ENCODE measurements at places on chromosomes 16 and 17.
A peak's percentile ranks its signal among the peaks of the same experiment; 100 is the strongest.

DNA sequence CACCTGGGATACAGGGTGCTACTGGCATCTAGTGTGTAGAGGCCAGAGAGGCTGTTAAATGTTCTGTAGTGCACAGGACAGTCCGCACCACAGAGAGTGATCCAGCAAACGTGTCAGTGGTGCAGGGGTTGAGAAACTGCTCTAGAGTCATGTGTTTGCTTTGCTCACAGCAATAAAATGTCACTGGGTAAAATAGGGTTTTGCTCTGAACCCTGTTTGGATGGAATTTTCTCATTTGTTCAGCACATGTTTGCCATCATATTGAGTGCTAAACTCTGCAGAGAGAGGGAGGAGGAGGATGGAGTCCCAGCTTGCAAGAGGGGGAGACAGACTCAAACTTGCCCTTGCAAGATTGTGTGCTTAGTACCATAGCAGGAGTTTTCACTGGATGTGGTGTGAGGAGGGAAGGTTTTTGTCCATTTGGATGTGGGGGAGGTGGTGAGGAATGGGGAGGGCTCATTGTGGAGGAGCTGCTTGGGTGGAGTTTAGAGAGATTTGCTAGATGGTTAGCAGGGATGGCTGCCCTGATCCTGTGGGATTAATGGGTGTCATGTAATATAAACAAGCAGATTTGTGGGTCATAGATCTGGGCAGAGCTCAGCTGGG lies 11.8 kb downstream of the PLCG2 start:
- no peak overlapping the region for H3K27ac ChIP-seq
- H3K4me1 ChIP-seq, result no peaks in the 10 kb centered on the region

DNA sequence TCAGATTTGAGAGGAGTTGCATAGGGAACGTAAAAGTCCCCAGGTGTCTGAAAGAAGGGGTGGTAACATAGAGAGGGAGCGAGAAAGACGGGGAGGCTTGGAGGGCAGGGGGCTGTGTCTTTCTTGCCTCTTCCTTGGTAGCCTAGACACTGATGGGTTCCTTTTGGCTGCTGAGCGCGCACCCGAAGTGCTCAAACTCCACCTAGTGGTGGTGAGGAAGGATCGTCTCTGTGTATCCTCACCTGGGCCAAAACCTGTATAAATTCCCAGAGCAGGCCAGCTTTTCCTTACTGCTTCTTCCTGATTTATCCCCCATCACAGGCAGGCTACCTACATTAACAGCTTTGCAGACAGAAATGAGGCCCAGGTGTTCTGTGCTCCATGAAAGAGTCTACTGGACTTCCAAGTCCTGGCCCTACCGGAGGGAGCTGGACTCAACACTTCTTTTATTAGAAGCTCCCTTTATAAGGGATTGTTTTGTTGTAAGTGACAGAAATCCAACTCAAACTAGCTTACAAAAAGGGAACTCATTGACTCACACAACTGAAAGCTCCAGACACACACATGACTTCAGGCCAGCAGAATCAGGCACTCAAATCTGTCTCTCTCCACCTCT lies 5.5 kb upstream of the SLC25A35 start:
- H3K36me3 ChIP-seq, result no peaks in the 10 kb centered on the region
- DNase-seq, result no peak
- H3K4me3 ChIP-seq, result no peak overlapping the region
- H3K27ac ChIP-seq, result no peak overlapping the region

DNA sequence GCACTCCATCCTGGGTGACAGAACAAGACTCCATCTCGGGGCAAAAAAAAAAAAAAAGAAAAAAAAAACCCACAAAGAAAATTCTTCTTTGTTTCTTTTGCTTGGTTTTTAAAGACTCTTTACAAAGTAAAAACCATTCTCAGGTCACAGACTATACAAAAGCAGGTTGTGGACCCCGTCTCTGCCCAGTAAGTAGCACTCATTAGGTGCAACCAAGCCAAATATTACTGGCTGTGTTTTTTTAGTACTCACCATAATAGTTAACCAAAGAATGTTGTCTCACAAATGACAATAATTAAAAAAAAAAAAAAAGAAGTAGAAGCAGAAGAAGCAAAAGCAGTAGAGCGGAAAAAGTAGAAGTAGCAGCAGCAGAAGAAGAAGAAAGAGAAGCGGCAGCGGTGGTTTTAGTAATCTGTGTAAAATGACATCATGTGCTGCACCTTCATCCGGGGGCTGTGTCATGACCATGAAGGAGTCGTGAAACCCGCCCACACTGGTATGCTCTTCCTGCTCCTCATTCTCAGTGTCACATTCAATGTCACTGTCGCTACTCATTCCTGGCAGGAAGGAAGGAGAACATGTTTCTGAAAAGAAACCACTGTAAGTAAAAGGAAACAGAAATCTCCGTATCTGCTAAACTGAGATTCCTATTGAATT lies 105.4 kb downstream of the TRIM37 start:
- H3K4me3 ChIP-seq, result peak overlapping the region; percentile 21
- no peaks in the 10 kb centered on the region for H3K27me3 ChIP-seq
- no peak overlapping the region for H3K27ac ChIP-seq
- no peaks in the 10 kb centered on the region for H3K36me3 ChIP-seq
- no peak for DNase-seq

GRCh38 chr16:26015776-26016175 lies 324.0 kb downstream of the HS3ST4 start:
- no peak overlapping the region for H3K4me3 ChIP-seq
- no peaks in the 10 kb centered on the region for H3K27me3 ChIP-seq
- DNase-seq, result no peak
- no peaks in the 10 kb centered on the region for H3K4me1 ChIP-seq
- H3K27ac ChIP-seq, result no peak overlapping the region

- H3K4me3 ChIP-seq, result no peak overlapping the region
- H3K36me3 ChIP-seq, result no peaks in the 10 kb centered on the region
- no peaks in the 10 kb centered on the region for H3K4me1 ChIP-seq
- DNase-seq, result no peak
Measured at GRCh38 chr16:64153718-64154117, 968.1 kb downstream of the CDH11 start.

DNA sequence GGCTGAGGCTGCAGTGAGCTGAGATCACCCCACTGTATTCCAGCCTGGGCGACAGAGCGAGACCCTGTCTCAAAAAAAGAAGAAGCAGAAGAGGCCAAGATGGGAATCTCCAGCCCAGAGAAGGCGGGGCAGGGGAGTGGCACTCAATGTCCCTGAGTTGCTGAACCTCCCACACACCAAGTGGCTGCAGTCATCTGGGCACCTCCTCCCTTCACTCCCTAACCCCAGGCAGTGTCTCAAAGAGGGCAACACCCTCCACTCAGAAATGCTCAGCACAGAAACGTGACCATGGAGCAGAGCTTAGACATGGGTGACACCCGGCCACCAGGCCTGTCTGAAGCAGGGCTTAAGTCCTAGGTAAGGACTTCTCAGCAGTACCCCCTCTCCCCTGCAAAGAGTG lies 36.3 kb upstream of the BCAR1 start:
- H3K4me3 ChIP-seq, result no peak overlapping the region
- no peaks in the 10 kb centered on the region for H3K4me1 ChIP-seq
- H3K36me3 ChIP-seq, result no peaks in the 10 kb centered on the region

- H3K27ac ChIP-seq, result no peak overlapping the region
- peak overlapping the region; percentile 66 for H3K4me3 ChIP-seq
- no peaks in the 10 kb centered on the region for H3K36me3 ChIP-seq
- peaks cover 17% of the 10 kb centered on the region for H3K4me1 ChIP-seq
- peaks cover 4% of the 10 kb centered on the region for H3K27me3 ChIP-seq
Measured at GRCh38 chr16:89574681-89575246, 794 bp upstream of the CPNE7 start.

All from thoracic aorta (tissue), 2 donors.